ENCODE measurements at places on chromosomes 6 and 20.

DNA sequence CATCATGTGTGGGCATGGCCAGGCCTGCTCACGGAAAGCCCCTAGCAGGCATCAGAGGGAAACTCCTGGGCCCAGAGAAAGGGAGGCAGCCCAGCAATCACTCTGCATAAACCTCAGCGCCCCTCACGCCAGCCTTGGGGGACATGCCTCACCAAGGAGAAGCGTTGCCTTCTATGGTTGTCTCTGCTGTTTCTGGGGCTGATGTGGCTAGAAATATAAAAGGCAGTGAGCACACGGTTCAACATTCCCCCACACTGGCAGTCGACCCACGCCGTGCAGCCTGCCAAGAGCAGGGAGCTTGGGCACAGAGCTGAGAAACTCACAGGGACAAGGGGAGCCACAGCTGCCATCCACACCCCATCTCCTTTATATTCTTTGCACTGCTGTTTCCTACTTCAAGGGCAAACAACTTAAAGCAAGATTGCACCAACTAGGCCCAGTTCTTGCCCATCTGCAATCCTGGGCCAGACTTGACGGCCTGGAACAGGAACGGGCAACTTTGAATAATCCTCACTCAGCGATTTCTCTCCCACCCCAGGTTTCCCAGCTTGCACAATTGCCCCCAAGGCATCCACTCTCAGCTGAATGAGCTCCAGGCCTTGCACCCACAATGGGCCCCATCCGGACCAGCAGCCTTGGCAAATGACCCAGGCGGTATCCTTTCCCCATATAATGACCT, 35.5 kb upstream of the FOXC1 start:
- DNase-seq, result no peak

DNA sequence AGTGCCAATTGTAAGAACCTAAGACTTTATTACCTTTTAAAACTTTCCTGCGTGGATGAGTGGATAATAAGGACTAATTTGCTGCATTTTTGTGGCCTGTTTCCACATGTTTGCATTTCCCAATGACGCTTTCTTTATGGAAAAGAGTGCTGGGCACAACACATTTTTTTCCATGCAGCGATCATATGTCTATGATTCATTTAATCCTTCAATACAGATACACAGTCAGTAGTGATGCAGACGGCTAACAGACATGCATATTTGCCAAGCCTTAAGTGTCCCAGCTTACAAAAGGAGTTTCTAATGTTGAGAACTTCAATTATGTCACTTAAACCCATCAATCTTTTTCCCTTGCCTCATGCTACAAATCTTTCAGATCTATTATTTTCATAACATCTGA, 239.8 kb upstream of the PREP start:
- DNase-seq, result no peak

DNA sequence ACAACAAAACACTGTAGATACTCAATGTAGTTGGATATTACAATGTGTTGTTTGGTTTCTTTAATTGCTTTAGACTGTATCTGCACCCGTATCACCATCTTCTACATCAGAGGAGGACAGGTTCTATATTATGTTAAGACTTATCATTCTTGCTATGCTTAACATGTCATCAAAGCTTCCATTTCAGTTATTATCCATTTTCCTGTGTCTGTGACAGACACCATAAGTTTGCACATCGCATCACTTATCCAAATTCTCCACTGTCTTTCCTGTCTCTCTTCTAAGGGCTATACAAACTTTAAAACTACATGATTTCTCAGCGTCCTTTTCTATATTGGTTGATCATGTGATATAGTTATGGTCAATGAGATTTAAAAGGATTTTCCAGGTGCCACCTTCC, 719.0 kb downstream of the TBC1D32 start:
- no peak for DNase-seq

DNA sequence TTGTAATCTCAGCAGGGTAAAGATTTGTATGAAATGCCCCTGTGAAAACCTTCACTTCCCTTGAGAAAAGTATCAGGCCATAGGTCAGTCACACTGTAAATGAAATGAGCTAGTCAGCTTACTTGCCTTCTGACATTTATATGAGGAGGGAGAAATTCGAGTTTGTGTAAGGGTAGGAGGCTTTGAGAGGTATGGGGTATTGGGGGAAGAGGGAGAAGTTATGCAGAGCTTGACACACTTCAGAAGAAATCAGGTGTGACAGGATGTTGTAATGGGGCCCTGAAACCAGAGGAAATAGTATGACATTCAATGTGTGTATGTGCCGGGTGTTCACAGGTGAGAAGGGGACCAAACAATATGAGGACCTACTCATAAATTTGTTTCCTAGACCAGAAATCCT, 64.2 kb upstream of the CCN6 start:
- no peak for DNase-seq

DNA sequence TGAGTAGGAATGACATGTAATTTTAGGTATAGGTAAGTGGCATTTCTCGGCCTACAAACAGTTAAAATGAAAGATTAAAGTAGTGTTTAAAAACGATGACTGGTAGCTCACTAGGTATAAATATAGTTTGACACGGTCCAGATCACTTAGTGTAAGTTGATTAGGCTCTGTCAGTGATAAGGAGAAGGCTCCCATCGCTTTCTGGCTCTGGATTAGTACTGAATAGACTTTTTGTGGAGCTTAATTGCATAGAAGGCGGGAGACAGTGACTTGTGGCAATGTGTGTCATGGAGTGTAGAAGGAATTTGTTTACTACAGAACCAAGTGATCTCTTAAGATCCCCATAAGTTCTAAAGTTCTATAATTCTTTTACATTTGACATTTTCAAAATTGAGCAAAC, 6.7 kb downstream of the PYGB start:
- DNase-seq, result no peak

DNA sequence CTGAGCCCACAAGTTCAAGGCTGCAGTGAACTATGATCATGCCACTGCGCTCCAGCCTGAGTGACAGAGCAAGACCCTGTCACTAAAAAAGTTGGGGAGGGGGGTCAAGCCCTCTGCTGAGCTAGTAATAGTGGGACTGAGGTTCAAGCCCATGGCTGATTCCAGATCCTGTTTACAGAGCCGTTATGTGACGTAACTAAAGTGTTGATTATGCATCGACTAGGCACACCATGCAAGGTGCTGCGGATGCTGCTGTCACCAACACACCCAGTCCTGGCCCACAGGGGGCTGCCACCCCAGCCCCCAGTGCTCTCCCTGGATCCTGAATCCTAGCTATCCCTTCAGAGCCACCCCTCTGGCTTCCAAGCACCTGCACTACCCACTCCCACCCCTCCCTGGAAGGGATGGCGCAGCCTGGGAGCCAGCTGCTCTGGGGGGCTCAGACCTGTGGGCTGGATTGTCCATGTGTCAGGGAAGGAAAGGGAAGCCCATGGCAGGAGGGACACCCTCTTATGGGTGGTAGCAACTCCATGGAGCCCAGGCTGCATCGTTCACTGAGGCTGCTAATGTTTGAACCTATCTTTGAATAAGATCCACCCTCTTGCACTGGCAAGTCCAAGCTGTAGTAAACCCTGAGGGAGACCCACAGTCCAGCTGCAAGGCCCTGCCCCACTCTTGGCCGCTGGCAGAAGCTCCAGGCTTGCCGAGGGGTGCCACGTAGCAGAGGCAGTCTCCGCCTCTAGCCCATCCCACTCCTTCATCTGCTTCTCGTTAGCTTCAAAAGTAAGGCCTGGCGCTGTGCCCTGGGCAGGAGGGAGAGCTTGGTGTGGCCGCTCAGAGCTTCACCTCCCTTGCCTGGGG, 95.0 kb downstream of the SNX5 start:
- DNase-seq, result peak; percentile 89

DNA sequence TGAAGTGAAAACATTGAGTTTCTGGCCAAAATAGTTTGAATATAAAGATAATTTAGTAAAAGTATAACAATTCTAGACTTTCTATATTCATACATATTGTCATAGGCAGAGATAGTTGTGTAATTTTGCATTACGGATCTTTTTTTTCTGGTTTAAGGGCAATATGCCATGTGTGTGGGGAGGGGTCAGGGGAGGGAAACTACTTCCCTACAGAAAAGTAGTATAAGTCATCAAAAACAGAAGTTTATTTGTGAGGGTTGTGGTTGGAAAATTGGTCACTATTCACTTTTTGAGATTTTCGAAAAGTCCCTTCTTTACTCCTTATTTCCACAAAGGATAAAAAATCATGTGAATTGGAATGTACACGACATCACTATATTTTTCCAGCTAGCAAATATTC, 288.2 kb upstream of the PREP start:
- no peak for DNase-seq

GRCh38 chr6:72865467-72865866, 243.6 kb downstream of the KCNQ5 start:
- DNase-seq, result peak; percentile 51

DNA sequence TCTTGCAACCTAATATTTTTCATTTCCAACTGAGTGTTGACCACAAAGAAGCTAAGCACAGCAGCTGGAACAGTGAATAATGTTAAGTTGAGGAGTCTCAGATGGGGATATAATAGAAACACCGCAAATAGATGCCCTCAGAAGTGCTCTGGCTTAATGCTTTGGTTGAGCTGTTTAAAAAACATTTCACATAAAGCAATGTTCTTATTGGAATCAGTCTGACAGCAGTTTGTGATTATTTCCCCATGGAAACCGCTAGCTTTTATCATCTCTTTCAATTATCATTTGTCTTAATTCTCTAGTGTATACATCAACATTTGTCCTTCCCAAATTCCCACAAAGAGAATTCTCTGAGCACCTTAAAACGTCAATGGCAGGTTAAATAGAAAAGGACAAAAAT, 30.8 kb downstream of the METTL24 start:
- no peak for DNase-seq

- DNase-seq, result no peak
Measured at GRCh38 chr6:73586416-73586974, 65.7 kb upstream of the EEF1A1 start.

GRCh38 chr6:137981758-137982157, 114.7 kb downstream of the TNFAIP3 start:
- DNase-seq, result no peak

Measured in NCI-H226 (cell line).